ENCODE measurements at places on chromosomes 11 and 22. TPM values are rescaled to one million over a fixed set of nuclear protein-coding genes. Genes with fewer than 3 reads are reported as not detected.

The HTR3A gene
- not detected for total RNA-seq

The NUDT8 gene
- 14.5 TPM for total RNA-seq

The B4GAT1 gene
- total RNA-seq: 17.8 TPM

The MRGPRX3 gene
- not detected for total RNA-seq

The PATE3 gene
- total RNA-seq: not detected

The PES1 gene
- total RNA-seq: 104 TPM

The GVQW3 gene
- 1.1 TPM for total RNA-seq

The CTTN gene
- 209 TPM for total RNA-seq

The MFRP gene
- not detected for total RNA-seq

The SLC22A12 gene
- total RNA-seq: not detected

The C11orf91 gene
- total RNA-seq: 0.58 TPM

The OR51B5 gene
- 0.10 TPM for total RNA-seq

The PGM2L1 gene
- total RNA-seq: 10.4 TPM

The LARGE2 gene
- 2.8 TPM for total RNA-seq

The BATF2 gene
- 0.64 TPM for total RNA-seq

The GPR83 gene
- total RNA-seq: not detected

The IGLL1 gene
- not detected for total RNA-seq

The P2RX3 gene
- total RNA-seq: not detected

The SCN2B gene
- total RNA-seq: not detected

The ZNF280A gene
- 3.5 TPM for total RNA-seq

The TRIM48 gene
- total RNA-seq: not detected

The SCN3B gene
- 0.13 TPM for total RNA-seq

The ADM2 gene
- 0.64 TPM for total RNA-seq

The SLC6A5 gene
- total RNA-seq: not detected

The OSBP2 gene
- 10.5 TPM for total RNA-seq

The FAM89B gene
- 29.6 TPM for total RNA-seq

The NXPE4 gene
- total RNA-seq: not detected

The SCUBE1 gene
- total RNA-seq: 0.31 TPM

The PLAAT4 gene
- 1.8 TPM for total RNA-seq

The OR52H1 gene
- total RNA-seq: not detected

The HPX gene
- 0.41 TPM for total RNA-seq

The C11orf42 gene
- not detected for total RNA-seq

The LRRC10B gene
- 0.17 TPM for total RNA-seq

The JHY gene
- 3.5 TPM for total RNA-seq

The C11orf86 gene
- 97.2 TPM for total RNA-seq

The KDELR3 gene
- 19.5 TPM for total RNA-seq

The CCND1 gene
- total RNA-seq: 209 TPM

The PYGM gene
- total RNA-seq: 0.32 TPM

The CCDC88B gene
- total RNA-seq: 10.0 TPM
